ENCODE measurements at places on chromosomes 6 and 20. TPM values are rescaled to one million over a fixed set of nuclear protein-coding genes. Genes with fewer than 3 reads are reported as not detected.
A peak's percentile ranks its signal among the peaks of the same experiment; 100 is the strongest.

Gene TRIM15
- 6.5 TPM for total RNA-seq

Gene PNLDC1
- total RNA-seq = 0.37 TPM

Gene HLA-DRA
- total RNA-seq = 4.7 TPM

DNA sequence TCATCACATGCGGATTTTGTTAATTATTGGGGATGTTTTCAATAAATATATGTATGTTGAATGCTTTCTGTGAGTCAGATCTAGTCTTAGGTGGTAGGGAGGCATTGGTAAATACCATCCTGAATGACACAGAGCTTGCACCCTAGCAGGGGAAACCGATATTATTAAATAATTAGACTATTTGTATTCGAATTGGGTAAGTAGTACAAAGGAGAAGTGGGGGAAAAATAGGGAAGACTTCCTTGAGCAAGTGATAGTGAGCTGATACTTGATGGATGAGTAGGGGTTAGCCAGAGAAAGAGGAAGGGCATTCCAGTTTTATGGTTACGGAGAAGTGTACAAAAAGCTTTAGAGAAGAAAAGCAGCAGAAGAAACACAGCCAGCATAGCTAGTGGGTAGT lies 1.5 kb downstream of the RIOK1 start:
- peak overlapping the region; percentile 91 for H3K4me3 ChIP-seq
- peaks cover 35% of the 10 kb centered on the region for H3K36me3 ChIP-seq
- no peaks in the 10 kb centered on the region for H3K27me3 ChIP-seq
- peaks cover 5% of the 10 kb centered on the region for H3K4me1 ChIP-seq
- DNase-seq = no peak
- no peak overlapping the region for H3K27ac ChIP-seq

GRCh38 chr20:40868551-40869217 lies 159.9 kb upstream of the TOP1 start:
- peaks cover 14% of the 10 kb centered on the region for H3K4me1 ChIP-seq
- no peaks in the 10 kb centered on the region for H3K36me3 ChIP-seq
- H3K27ac ChIP-seq = no peak overlapping the region
- H3K4me3 ChIP-seq = no peak overlapping the region
- no peaks in the 10 kb centered on the region for H3K27me3 ChIP-seq
- DNase-seq = no peak

GRCh38 chr6:31058128-31058894 lies 48.0 kb downstream of the MUC22 start:
- H3K4me1 ChIP-seq = peaks cover 21% of the 10 kb centered on the region
- H3K27ac ChIP-seq = no peak overlapping the region
- DNase-seq = peak; percentile 70
- H3K4me3 ChIP-seq = no peak overlapping the region
- H3K36me3 ChIP-seq = no peaks in the 10 kb centered on the region
- H3K27me3 ChIP-seq = no peaks in the 10 kb centered on the region

DNA sequence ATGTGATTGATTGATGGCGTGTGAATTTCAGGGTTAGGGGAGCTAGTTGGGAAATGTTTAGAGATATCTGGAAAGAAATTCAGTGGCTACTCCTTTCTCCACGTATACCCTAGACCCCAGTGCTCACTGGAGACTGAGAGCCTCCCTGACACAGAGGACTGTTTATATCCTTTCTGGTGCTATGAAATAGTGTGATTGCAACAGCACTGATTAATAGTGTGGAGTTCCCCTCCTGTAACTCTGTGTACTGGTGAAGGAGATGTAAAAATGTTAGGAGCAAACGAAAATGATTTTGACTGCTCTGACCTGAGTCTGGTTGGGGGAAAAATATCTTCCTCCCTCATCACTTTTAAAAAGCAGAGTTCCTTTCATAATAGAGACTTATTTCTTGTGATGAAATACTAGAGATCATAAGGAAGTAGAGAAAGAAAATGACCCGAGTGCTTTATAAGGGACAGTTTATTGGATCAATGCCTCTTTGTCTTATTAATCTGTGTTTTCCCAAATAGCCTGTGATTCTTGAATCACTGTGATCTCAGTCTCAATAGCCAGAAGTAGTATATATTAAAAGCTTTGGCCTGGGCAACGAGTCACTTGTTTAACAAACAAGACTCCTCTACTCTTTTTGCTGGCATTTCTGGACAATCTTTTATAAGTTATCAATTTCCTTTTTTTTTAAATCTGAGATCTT lies 92.3 kb downstream of the RNF182 start:
- H3K36me3 ChIP-seq = no peaks in the 10 kb centered on the region
- DNase-seq = no peak
- no peaks in the 10 kb centered on the region for H3K27me3 ChIP-seq
- H3K27ac ChIP-seq = no peak overlapping the region

DNA sequence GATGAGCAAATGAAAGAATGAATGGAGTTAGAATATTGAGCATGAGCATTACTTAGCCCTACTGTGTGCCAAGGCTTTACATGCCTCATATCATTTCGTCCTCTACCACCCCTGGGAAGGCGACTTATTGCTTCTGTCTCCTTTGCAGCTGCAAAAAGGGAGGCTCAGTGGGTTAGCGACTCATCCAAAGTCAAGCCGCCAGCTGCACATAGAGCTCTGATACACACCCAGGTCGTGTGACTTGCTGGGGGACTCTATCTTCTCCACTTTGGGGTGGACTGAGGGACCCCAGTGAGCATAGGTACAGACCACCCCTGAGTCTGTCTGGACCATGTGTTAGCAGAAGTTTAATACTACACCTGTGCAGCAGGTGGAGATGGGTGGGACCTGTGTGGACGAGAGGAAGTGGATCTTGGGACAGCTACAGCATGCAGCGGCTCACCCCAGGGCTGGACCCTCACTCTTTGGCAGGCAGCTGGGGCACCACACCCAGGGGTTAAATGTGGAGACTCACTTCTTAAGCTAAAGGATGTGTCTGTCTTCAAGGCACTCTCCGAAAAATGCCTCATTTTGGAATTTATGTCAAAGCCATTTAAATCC lies 36.2 kb upstream of the ANGPT4 start:
- H3K4me1 ChIP-seq = peaks cover 4% of the 10 kb centered on the region
- H3K27ac ChIP-seq = no peak overlapping the region
- no peaks in the 10 kb centered on the region for H3K36me3 ChIP-seq
- H3K4me3 ChIP-seq = no peak overlapping the region

Data from HCT116 (cell line).